A549 treated with Hydrocortisone at 1 μM for 4 hours (cell line): ENCODE measurements at places on chromosomes 11 and 22. TPM values are rescaled to one million over a fixed set of nuclear protein-coding genes. Genes with fewer than 3 reads are reported as not detected.

The FAT3 gene
- 0.25 to 0.67 TPM (median 0.40 TPM) in 5 replicates for total RNA-seq

The C22orf42 gene
- not detected in 5 replicates for total RNA-seq

The CRYAB gene
- 12.5 to 26.6 TPM (median 14.3 TPM) in 5 replicates for total RNA-seq

The CYP2D6 gene
- total RNA-seq, result 0.44 to 0.72 TPM (median 0.54 TPM) in 5 replicates

The FAM168A gene
- 10.4 to 16.1 TPM (median 14.3 TPM) in 5 replicates for total RNA-seq

The OLFML1 gene
- 0.13 TPM in 1 of 5 replicates, not detected in the others for total RNA-seq

The C11orf42 gene
- not detected in 5 replicates for total RNA-seq

The MAP6 gene
- total RNA-seq, result 1.1 to 2.1 TPM (median 2.1 TPM) in 5 replicates

The RBMXL2 gene
- not detected in 5 replicates for total RNA-seq

The RBM4 gene
- total RNA-seq, result 128 to 151 TPM (median 134 TPM) in 5 replicates

The ZBED5 gene
- total RNA-seq, result 16.9 to 23.1 TPM (median 20.8 TPM) in 5 replicates

The CCDC116 gene
- 0.05 to 0.06 TPM in 2 of 5 replicates, not detected in the others for total RNA-seq

The LAYN gene
- 3.9 to 4.5 TPM (median 4.1 TPM) in 5 replicates for total RNA-seq

The PARVB gene
- 35.6 to 45.1 TPM (median 42.1 TPM) in 5 replicates for total RNA-seq

The NPTXR gene
- 7.9 to 10.8 TPM (median 9.8 TPM) in 5 replicates for total RNA-seq

The C11orf91 gene
- total RNA-seq, result 0.85 to 2.1 TPM (median 2.0 TPM) in 5 replicates

The KRTAP5-2 gene
- not detected in 5 replicates for total RNA-seq

The B3GAT1 gene
- 0.02 to 0.07 TPM in 2 of 5 replicates, not detected in the others for total RNA-seq

The SLC1A2 gene
- 0.01 to 0.14 TPM (median 0.06 TPM) in 5 replicates for total RNA-seq

The ZNF408 gene
- total RNA-seq, result 17.0 to 22.2 TPM (median 19.6 TPM) in 5 replicates

The ST14 gene
- 0.05 to 0.15 TPM (median 0.08 TPM) in 5 replicates for total RNA-seq

The TMX2 gene
- 142 to 168 TPM (median 155 TPM) in 5 replicates for total RNA-seq

The BARX2 gene
- total RNA-seq, result not detected in 5 replicates

The VSIG2 gene
- not detected in 5 replicates for total RNA-seq

The OR52H1 gene
- total RNA-seq, result not detected in 5 replicates

The TRIM51 gene
- not detected in 5 replicates for total RNA-seq

The AP1B1 gene
- total RNA-seq, result 24.6 to 27.6 TPM (median 26.2 TPM) in 5 replicates

The UBQLN3 gene
- total RNA-seq, result not detected in 5 replicates

The KCNJ1 gene
- total RNA-seq, result 0.03 TPM in 1 of 5 replicates, not detected in the others

The MOV10L1 gene
- 0.03 TPM in 1 of 5 replicates, not detected in the others for total RNA-seq

The CCDC87 gene
- total RNA-seq, result 0.40 to 0.64 TPM (median 0.52 TPM) in 5 replicates

The PTPRCAP gene
- 0.17 to 0.37 TPM (median 0.28 TPM) in 5 replicates for total RNA-seq

The E2F8 gene
- total RNA-seq, result 5.1 to 6.7 TPM (median 6.0 TPM) in 5 replicates

The MRGPRX3 gene
- total RNA-seq, result 0.09 TPM in 1 of 5 replicates, not detected in the others

The ART1 gene
- total RNA-seq, result not detected in 5 replicates

The CABP7 gene
- total RNA-seq, result 0.14 to 0.17 TPM (median 0.15 TPM) in 5 replicates

The ETS1 gene
- 26.2 to 35.8 TPM (median 28.1 TPM) in 5 replicates for total RNA-seq

The AMBRA1 gene
- total RNA-seq, result 14.2 to 17.3 TPM (median 14.3 TPM) in 5 replicates

The MRGPRF gene
- 0.06 to 0.10 TPM in 2 of 5 replicates, not detected in the others for total RNA-seq

The HORMAD2 gene
- not detected in 5 replicates for total RNA-seq

The SLC6A5 gene
- total RNA-seq, result not detected in 5 replicates

The PPFIA1 gene
- 23.9 to 33.2 TPM (median 28.2 TPM) in 5 replicates for total RNA-seq

The USP35 gene
- 6.6 to 8.6 TPM (median 7.6 TPM) in 5 replicates for total RNA-seq

The ARVCF gene
- 1.9 to 2.7 TPM (median 2.2 TPM) in 5 replicates for total RNA-seq

The ARHGEF12 gene
- 11.1 to 19.5 TPM (median 14.2 TPM) in 5 replicates for total RNA-seq

The APIP gene
- 20.2 to 24.7 TPM (median 22.8 TPM) in 5 replicates for total RNA-seq

The TMEM191B gene
- 0.63 to 1.5 TPM (median 1.3 TPM) in 5 replicates for total RNA-seq

The ZBTB16 gene
- total RNA-seq, result 0.82 to 1.7 TPM (median 1.0 TPM) in 5 replicates
